ENCODE measurements at places on chromosomes 7 and 10. TPM values are rescaled to one million over a fixed set of nuclear protein-coding genes. Genes with fewer than 3 reads are reported as not detected.

- DNase-seq, result no peak
- H3K4me3 ChIP-seq, result no peak overlapping the region
- no peaks in the 10 kb centered on the region for H3K27me3 ChIP-seq
- no peak overlapping the region for H3K27ac ChIP-seq
- H3K4me1 ChIP-seq, result no peaks in the 10 kb centered on the region
Observed at GRCh38 chr10:64358907-64359306, 837.7 kb downstream of the REEP3 start.

GRCh38 chr10:11668847-11669610 is 57.6 kb upstream of the USP6NL start:
- H3K4me1 ChIP-seq, result no peaks in the 10 kb centered on the region
- H3K27ac ChIP-seq, result no peak overlapping the region
- H3K4me3 ChIP-seq, result no peak overlapping the region
- no peak for DNase-seq

Gene ORC5
- total RNA-seq, result 11.9 TPM

- peak; percentile 73 for DNase-seq
- peak overlapping the region; percentile 49 for H3K4me3 ChIP-seq
- no peaks in the 10 kb centered on the region for H3K36me3 ChIP-seq
- H3K4me1 ChIP-seq, result peaks cover 28% of the 10 kb centered on the region
Observed at GRCh38 chr10:14604181-14605142, 170.2 kb downstream of the FAM107B start.

Gene ARID5B
- 37.9 TPM for total RNA-seq

Gene PLA2G12B
- 0.90 TPM for total RNA-seq

GRCh38 chr7:69232445-69233376 is 365.6 kb upstream of the AUTS2 start:
- H3K36me3 ChIP-seq, result no peaks in the 10 kb centered on the region
- no peak overlapping the region for H3K27ac ChIP-seq
- DNase-seq, result no peak
- H3K4me1 ChIP-seq, result no peaks in the 10 kb centered on the region
- no peaks in the 10 kb centered on the region for H3K27me3 ChIP-seq

Gene DYDC1
- total RNA-seq, result not detected

Gene BAIAP2L1
- 1.7 TPM for total RNA-seq

DNA sequence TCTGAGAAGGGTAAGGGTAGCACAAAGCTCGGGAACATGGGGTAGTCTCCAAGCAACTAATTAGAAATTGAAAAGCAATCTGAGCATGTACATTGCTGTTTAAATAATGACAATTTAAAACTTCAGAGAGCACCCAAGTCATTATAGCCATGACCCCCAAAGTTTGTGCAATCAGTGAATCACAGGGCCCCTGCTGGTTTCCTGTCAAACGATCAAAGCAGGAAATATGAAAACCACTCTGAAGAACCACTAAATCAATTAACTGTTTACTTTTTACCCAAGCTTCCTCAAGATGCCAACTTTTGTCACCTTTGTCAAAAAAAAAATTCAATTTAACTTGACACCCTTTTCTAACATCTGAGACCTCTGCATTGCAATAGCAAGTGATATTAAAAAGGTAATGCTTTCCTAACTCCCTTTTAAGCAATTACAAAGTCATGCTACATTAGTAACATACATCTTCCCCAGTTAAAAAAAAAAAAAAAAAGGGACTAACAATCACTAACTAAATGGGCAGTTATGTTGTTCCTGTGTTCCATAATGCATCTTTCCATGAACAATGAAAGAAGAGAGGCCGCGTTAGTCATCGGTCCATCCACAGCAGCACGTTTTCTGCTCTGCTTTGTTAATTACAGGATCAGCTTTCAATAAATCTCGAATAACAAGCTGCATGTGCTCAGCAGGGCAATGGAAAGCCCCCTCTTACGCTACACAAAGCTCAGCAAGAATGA is 80.6 kb downstream of the ETV1 start:
- DNase-seq, result no peak
- no peak overlapping the region for H3K27ac ChIP-seq
- no peak overlapping the region for H3K4me3 ChIP-seq
- H3K27me3 ChIP-seq, result no peaks in the 10 kb centered on the region
- no peaks in the 10 kb centered on the region for H3K4me1 ChIP-seq
- peaks cover 19% of the 10 kb centered on the region for H3K36me3 ChIP-seq

DNA sequence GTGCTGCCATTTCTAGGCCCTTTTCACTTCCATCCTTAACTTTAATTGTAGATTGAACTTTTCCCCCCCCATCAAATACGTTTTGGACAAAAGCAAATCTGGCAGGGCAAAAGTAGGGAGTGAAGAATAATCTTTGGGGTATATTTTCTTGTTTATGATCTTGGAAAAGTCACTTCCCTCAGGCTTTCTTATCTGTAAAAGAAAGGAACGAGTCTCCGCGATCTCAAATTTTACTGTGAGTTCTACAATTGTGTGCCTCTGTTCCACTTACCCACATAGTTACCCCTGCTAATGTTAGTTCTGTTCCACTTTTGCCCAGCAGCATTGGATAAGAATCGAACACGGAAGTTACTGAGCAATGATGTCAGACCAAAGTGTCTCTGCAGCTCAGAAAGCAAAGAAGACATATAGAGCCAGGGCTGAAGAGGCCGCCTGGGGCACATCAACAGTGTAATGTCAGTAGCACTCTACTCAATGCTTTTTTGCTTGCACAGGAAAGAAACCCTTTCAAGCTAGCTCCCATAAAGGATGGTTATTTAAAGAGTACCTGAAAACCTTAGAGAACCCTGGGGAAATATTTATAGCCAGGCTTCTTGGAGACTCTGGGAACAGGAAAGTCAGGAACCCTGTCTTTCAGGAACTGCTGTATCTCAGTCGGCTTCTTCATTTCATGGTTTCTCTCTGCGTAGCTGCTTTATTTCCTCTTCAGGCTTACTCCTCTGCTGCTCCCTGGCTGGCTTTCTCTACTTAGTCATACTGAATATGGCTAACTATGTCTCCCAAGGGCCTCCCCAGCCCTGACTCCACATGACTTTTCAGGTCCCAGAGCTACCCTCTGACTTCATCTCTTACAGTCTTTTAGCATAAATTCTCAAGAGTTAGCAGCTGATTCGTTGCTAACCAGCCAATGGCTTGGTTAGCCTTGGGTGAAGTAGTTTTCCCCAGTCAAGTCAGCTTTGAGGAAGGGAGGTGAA is 123.7 kb upstream of the FAM3C start:
- peak; percentile 72 for DNase-seq
- no peak overlapping the region for H3K4me3 ChIP-seq
- H3K4me1 ChIP-seq, result no peaks in the 10 kb centered on the region
- H3K27me3 ChIP-seq, result no peaks in the 10 kb centered on the region

DNA sequence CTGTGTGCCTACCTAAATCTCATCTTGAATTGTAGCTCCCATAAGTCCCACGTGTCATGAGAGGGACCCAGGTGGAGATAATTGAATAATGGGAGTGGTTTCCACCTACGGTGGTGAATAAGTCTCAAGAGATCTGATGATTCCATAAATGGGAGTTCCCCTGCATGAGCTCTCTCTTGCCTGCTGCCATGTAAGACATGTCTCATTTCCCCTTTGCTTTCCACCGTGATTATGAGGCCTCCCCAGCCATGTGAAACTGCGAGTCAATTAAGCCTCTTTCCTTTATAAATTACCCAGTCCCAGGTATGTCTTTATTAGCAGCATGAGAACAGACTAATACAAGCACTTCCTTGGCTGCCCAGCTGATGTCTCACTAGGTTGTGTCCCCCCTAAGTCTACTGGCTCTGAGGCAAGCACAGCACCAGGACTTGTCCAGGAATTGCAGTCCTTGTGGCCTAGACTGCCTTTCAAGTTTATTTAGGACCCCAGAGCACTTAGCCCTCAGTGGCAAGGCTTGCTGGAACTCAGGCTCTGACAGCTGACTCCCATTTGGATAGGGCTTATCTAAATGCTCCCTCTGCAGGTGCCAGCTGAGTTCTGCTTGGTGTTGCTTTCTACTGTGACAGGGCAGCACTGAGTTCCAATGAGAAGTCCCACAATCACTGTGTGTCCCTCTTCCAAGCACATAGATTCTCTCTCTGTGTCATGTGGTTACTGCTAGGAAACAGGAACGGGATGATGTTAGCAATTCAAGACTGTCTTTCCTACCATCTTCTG is 59.0 kb upstream of the TAS2R16 start:
- H3K4me3 ChIP-seq, result no peak overlapping the region
- H3K27me3 ChIP-seq, result no peaks in the 10 kb centered on the region
- no peak overlapping the region for H3K27ac ChIP-seq
- H3K36me3 ChIP-seq, result no peaks in the 10 kb centered on the region
- H3K4me1 ChIP-seq, result no peaks in the 10 kb centered on the region

Gene PILRA
- 2.6 TPM for total RNA-seq

DNA sequence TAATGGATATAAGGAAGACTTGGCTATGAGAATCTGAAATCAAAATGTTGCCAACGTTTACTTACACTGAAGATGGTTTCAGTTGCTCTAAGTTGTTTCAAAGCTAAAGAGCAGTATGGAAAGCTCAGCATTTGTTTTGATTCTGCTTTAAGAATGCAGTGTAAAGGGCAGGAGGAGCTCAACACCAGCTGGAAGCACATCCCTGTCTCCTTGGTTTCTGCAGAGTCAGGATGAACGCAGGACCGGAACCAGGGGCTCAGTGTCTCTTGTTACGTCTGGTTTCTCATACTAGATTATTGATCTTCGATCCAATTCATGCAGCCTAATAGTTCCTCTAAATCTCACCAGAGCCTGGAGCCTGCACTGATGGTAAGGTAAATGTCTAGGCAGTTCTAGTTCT is 24.1 kb downstream of the ZRANB1 start:
- no peaks in the 10 kb centered on the region for H3K27me3 ChIP-seq
- H3K27ac ChIP-seq, result no peak overlapping the region
- no peaks in the 10 kb centered on the region for H3K36me3 ChIP-seq

GRCh38 chr10:61986788-61987492 is 85.4 kb downstream of the ARID5B start:
- no peaks in the 10 kb centered on the region for H3K27me3 ChIP-seq
- no peak overlapping the region for H3K4me3 ChIP-seq
- no peaks in the 10 kb centered on the region for H3K36me3 ChIP-seq
- H3K4me1 ChIP-seq, result no peaks in the 10 kb centered on the region
- DNase-seq, result no peak

- no peak overlapping the region for H3K4me3 ChIP-seq
- H3K36me3 ChIP-seq, result no peaks in the 10 kb centered on the region
- H3K27ac ChIP-seq, result peak overlapping the region; percentile 51
- H3K27me3 ChIP-seq, result no peaks in the 10 kb centered on the region
- DNase-seq, result no peak
- peaks cover 69% of the 10 kb centered on the region for H3K4me1 ChIP-seq
Observed at GRCh38 chr10:132467464-132468149, 70.0 kb upstream of the INPP5A start.

- no peak for DNase-seq
- H3K27me3 ChIP-seq, result no peaks in the 10 kb centered on the region
- H3K27ac ChIP-seq, result no peak overlapping the region
- no peaks in the 10 kb centered on the region for H3K4me1 ChIP-seq
- no peak overlapping the region for H3K4me3 ChIP-seq
Observed at GRCh38 chr10:50832171-50832751, 53.2 kb downstream of the A1CF start.

Gene MNX1
- not detected for total RNA-seq

GRCh38 chr10:31018962-31019361 is 12.7 kb downstream of the ZNF438 start:
- H3K27me3 ChIP-seq, result no peaks in the 10 kb centered on the region
- H3K4me1 ChIP-seq, result no peaks in the 10 kb centered on the region
- peak overlapping the region; percentile 36 for H3K27ac ChIP-seq
- H3K36me3 ChIP-seq, result no peaks in the 10 kb centered on the region
- no peak for DNase-seq

- H3K27ac ChIP-seq, result no peak overlapping the region
- no peaks in the 10 kb centered on the region for H3K4me1 ChIP-seq
- no peak overlapping the region for H3K4me3 ChIP-seq
- no peak for DNase-seq
- no peaks in the 10 kb centered on the region for H3K27me3 ChIP-seq
Observed at GRCh38 chr10:84988011-84988410, 659.6 kb downstream of the CCSER2 start.

DNA sequence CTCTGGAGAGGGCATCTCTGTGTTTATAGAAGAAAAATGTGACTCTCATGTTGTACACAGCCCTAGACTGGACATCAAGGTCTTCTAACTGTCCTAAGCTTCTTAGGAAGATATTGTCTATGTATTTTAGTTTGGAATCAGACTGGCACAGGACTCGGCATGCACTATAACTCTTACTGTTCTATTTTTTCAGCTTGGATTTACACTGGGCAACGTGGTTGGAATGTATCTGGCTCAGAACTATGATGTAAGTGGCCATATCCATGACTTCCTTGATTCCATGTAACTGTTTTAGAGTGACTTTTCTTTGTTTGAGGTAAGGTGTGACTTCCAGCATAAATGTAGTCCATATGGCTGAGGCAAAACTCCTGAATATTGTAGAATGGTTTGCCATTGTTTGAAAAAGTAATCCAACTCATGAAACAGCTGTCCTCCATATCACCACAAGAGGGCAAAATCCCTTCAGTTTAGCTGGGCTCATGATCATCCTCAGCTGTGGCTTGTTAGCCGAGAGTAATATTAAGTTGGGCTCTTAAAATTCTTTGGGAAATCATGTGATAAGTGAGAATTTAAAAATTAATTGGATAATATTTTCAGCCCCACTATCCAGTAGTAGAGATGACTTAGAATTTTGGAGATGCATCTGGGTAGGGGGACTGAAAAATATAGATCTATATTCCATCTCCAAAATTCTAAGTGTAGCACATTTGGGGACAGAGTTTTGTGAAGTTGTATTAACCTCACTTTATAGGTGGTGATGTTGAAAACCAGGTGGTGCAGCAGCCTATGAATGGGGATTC is 10.4 kb downstream of the STMP1 start:
- H3K4me3 ChIP-seq, result no peak overlapping the region
- no peaks in the 10 kb centered on the region for H3K27me3 ChIP-seq
- H3K36me3 ChIP-seq, result peaks cover 7% of the 10 kb centered on the region

DNA sequence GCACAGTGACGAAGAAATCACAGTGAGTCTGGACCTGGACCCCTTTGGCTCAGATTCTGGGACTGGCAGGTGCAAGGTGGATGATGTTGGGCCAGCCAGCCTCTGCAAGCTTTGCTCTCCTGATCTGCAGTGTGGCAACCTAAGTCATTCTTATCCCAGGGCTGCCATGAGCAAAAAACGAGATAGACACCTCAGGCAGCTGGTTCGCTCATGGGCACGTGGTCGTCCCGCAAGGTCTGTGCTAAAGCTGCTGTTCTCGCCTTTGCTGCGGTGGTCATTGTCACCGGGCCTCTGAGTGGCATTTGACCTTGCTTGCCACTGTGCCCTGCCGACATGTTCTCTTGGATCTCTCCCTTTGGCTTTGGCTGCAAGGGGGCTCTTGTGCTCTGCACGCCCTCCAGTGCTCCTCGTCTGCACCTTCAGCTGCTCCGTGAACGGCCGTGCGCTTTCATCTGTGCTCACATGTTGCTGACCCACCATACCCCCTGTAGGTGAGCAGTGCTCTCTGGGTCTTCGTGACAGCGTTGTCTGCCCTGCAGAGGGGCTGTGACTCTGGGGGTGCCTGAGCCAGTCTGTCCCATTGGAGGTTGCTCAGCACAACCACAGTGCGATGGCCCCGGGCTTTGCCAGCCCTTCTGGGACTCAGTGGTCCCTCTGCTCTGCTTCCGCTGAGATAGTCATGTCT is 317.0 kb downstream of the GLRX3 start:
- no peaks in the 10 kb centered on the region for H3K36me3 ChIP-seq
- no peak overlapping the region for H3K4me3 ChIP-seq
- no peaks in the 10 kb centered on the region for H3K27me3 ChIP-seq
- H3K27ac ChIP-seq, result no peak overlapping the region
- no peaks in the 10 kb centered on the region for H3K4me1 ChIP-seq

GRCh38 chr10:13808556-13809391 is 222.0 kb downstream of the PRPF18 start:
- no peaks in the 10 kb centered on the region for H3K4me1 ChIP-seq
- DNase-seq, result no peak
- peaks cover 3% of the 10 kb centered on the region for H3K36me3 ChIP-seq
- no peak overlapping the region for H3K27ac ChIP-seq
- H3K4me3 ChIP-seq, result no peak overlapping the region

Gene LYZL2
- total RNA-seq, result not detected
